ENCODE measurements at places on chromosomes 5 and 9. TPM values are rescaled to one million over a fixed set of nuclear protein-coding genes. Genes with fewer than 3 reads are reported as not detected.

GRM6 gene
- not detected for total RNA-seq

DNA sequence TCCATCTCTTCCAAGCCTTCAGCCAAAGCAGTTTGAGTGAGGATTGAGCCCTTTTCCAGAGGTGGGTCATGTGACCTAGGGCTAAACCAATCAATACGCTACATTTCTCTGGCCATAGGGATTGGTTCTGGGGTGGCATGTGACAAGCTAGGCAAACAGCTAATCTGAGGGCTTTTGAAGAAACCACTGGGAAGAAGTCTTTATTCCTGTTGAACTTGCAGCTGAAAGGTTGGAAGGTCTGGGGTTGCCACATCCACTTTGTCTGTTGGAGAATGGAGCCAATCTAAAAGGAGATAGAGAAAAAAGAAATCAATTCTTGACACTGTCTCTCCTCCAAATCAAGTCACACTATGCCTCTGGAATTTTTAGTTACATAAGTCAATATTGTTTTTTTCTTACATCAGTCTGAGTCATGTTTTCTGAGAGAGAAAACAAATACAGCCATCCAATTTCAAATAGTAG lies 637.8 kb upstream of the WWC1 start:
- no peaks in the 10 kb centered on the region for H3K4me1 ChIP-seq
- no peaks in the 10 kb centered on the region for H3K27me3 ChIP-seq
- no peak overlapping the region for H3K4me3 ChIP-seq
- no peaks in the 10 kb centered on the region for H3K36me3 ChIP-seq

- no peaks in the 10 kb centered on the region for H3K36me3 ChIP-seq
- H3K4me3 ChIP-seq = no peak overlapping the region
- H3K27ac ChIP-seq = no peak overlapping the region
- no peaks in the 10 kb centered on the region for H3K4me1 ChIP-seq
These were observed 30.0 kb upstream of the MAMDC2 start for GRCh38 chr9:70013598-70014196.

GRCh38 chr5:139369181-139369580 lies 13.9 kb downstream of the SLC23A1 start:
- no peaks in the 10 kb centered on the region for H3K27me3 ChIP-seq
- no peak for DNase-seq
- peaks cover 68% of the 10 kb centered on the region for H3K36me3 ChIP-seq
- no peaks in the 10 kb centered on the region for H3K4me1 ChIP-seq

- H3K36me3 ChIP-seq = no peaks in the 10 kb centered on the region
- no peak for DNase-seq
- no peaks in the 10 kb centered on the region for H3K4me1 ChIP-seq
- H3K4me3 ChIP-seq = no peak overlapping the region
These were observed 82.9 kb downstream of the COL23A1 start for GRCh38 chr5:178507151-178507932.
